ENCODE measurements at places on chromosomes 16 and 17. TPM values are rescaled to one million over a fixed set of nuclear protein-coding genes. Genes with fewer than 3 reads are reported as not detected.

OR2C1 gene
- total RNA-seq: not detected

WNT9B gene
- not detected for total RNA-seq

MPO gene
- not detected for total RNA-seq

CYBC1 gene
- total RNA-seq: 68.1 TPM

DHRS13 gene
- total RNA-seq: 2.1 TPM

SDR42E2 gene
- not detected for total RNA-seq

GPR179 gene
- not detected for total RNA-seq

MCRIP2 gene
- 21.4 TPM for total RNA-seq

OTOP2 gene
- total RNA-seq: not detected

TBC1D3G gene
- total RNA-seq: not detected

TNK1 gene
- total RNA-seq: not detected

DGKE gene
- 2.2 TPM for total RNA-seq

TP53TG3C gene
- total RNA-seq: not detected

G6PC1 gene
- total RNA-seq: not detected

EVI2A gene
- total RNA-seq: 2.1 TPM

FZD2 gene
- total RNA-seq: 44.7 TPM

CCL15 gene
- not detected for total RNA-seq

ACSF3 gene
- 33.6 TPM for total RNA-seq

FADS6 gene
- total RNA-seq: not detected

XAF1 gene
- total RNA-seq: 1.5 TPM

PIRT gene
- total RNA-seq: not detected

SLC16A13 gene
- 2.1 TPM for total RNA-seq

SLFN13 gene
- 3.9 TPM for total RNA-seq

TMIGD1 gene
- total RNA-seq: not detected

KRTAP2-3 gene
- not detected for total RNA-seq

TPSG1 gene
- not detected for total RNA-seq

MPV17L gene
- 0.59 TPM for total RNA-seq

MEFV gene
- total RNA-seq: not detected

COG4 gene
- total RNA-seq: 60.8 TPM

CD300LF gene
- not detected for total RNA-seq

DOC2B gene
- not detected for total RNA-seq

TM4SF5 gene
- total RNA-seq: not detected

CD300LB gene
- not detected for total RNA-seq

MYO1D gene
- total RNA-seq: 2.2 TPM

SYNGR3 gene
- 4.2 TPM for total RNA-seq

MGAT5B gene
- 0.50 TPM for total RNA-seq

PPM1E gene
- 0.45 TPM for total RNA-seq

MXRA7 gene
- total RNA-seq: 111 TPM

CX3CL1 gene
- total RNA-seq: not detected

RGS9 gene
- total RNA-seq: 0.84 TPM

NPEPPS gene
- total RNA-seq: 25.4 TPM

MRPL12 gene
- total RNA-seq: 123 TPM

MYCBPAP gene
- total RNA-seq: 1.2 TPM
